ENCODE measurements at places on chromosomes 7 and 10.

- no peak for DNase-seq
Observed at GRCh38 chr10:51302316-51302715, 228.0 kb downstream of the PRKG1 start.

- no peak for DNase-seq
Observed at GRCh38 chr7:111012149-111012548, 78.8 kb upstream of the LRRN3 start.

DNA sequence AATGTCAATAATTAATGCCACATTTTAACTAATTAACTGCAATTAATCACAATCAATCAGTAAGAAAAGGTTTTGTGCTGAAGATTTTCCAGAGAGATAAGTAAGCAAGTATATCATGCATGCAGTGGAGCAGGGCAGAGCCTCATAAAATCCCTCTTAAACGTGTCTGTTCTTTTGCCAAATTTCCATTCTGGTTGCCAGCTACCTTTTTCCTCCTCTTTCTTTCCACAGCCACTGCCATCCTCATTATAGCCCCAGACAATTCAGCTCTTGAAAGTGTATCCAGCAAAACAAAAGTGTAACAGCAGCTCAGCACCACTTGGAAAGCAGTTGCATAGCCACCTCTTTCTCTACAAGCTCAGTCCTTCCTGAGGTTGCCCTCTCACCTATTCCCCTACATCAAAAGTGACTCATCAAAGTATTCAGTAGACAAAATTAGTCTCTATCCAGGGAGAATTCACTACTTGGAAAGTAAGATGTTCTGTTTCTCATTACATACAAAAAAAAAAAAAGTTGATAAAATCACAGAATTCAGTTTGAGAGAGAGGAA, 26.9 kb upstream of the EPHB6 start:
- peak; percentile 25 for DNase-seq

DNA sequence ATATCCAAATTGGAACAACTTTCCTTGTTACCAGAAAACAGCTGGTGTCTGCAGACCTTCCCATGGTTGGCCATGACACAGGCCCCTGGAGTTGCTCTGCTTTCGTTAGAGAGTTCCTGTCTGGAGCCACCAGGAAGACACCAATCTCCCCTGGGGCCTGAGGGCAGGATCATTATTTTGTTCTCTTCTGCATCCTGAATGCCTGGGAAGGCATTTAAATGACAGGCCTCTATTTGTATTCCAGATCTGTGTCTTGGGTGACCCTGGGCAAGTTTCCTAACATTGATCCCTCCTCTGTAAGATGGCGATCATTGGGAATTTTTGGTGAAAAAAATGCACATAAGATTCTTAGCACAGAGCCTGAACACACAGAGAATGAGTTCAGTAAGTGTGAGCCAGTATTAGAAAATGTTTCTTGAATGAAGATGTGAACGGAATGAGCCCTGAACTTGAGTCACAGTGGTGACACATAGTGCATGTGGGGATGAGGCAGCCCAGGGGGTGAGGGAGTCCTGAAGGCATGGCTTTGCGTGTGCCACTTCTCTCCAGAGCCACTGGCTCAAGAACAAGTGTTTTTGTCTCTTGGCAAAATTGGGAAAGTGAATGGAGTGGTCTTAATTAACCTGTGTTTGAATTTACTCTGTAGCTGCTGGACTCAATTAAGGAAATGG, 28.4 kb downstream of the BMPER start:
- no peak for DNase-seq

GRCh38 chr10:9508606-9509005, 1454.1 kb downstream of the GATA3 start:
- DNase-seq = peak; percentile 75

GRCh38 chr10:59588791-59589190, 120.9 kb downstream of the SLC16A9 start:
- no peak for DNase-seq

DNA sequence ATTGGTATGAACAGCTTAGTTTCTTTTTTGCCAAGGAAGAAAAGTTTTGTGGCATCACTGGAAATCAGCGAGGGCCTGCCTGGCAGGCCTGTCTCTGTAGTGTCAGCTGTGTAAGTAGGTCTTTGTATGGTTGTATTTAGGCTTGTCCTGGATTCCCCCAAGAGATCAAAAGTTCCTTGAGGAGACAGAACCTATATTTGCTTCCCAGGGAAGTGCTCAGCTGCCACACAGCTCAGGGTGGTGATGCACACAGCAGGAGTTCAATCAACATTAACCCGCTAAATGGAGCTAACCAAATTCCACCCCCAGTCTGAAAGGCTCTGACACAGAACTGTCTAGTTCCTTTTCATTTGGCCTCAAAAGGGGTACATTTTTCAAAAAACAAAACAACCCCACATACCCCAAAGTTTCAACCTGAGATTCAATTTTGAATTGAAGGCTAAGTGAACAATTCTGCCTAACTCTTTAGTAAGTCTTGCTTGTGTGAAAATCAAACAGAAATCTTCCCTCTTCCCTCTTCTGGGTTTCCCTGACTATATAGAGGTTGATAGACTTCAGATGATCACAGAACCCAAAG, 124.4 kb downstream of the CLEC2L start:
- DNase-seq = no peak

DNA sequence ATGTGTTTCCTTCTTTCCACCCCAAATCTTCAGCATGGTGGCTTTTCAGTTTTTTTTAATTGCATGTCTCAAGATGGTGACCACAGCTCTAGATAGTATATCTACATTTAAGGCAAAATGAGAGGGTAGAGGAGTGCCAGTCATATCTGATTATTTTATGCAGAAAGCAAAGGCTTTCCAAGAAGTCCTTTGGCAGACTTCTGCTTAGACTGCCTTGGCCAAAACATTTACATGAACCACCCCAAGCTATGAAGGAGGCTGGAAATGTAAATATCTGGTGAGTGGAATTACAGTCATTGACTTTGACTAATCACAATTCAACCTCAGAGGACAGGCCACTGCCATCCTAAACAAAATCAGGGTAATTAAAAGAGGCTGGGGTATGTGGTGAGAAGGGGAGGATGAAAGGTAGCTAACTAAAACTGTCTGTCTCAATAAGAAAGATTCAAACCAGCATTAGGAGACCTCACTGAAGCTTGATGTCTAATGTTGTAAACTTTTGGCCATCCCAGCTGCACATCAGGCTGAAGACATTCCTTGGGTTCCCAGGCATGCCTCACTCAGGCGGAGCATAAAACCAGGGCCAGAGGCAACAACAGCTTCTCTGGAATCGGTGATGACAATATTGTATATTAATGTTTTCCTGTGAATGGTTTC, 53.4 kb downstream of the PPP1R3C start:
- DNase-seq = no peak

DNA sequence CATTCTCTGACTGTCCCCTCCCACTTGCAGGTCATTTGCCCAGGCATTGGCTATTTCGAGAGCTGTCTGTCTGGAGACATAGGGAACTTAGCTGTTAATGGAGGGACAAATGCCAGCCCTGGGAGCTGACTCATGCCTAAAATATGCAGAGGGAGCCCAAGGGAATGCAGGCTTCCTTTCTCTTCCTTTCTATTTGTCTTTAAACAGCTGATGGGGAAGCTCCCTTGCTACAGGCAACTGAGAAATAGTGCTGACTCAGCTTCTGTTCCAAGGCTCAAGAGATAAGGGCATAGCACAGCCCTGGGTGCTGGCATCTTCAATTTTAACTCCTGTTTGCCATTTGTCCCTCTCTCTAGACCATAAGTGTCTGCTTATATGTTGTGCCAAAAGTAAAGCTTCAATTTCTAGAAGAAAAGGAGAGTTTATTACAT, 82.7 kb upstream of the C1GALT1 start:
- peak; percentile 64 for DNase-seq

GRCh38 chr10:52353960-52354394, 39.9 kb downstream of the DKK1 start:
- no peak for DNase-seq

GRCh38 chr7:135147899-135148721, at the start of gene TMEM140:
Gene TMEM140 (plus strand): TSS chr7:135148072. CDS start chr7:135164442, 16,370 bp downstream.
- no peak for DNase-seq

DNA sequence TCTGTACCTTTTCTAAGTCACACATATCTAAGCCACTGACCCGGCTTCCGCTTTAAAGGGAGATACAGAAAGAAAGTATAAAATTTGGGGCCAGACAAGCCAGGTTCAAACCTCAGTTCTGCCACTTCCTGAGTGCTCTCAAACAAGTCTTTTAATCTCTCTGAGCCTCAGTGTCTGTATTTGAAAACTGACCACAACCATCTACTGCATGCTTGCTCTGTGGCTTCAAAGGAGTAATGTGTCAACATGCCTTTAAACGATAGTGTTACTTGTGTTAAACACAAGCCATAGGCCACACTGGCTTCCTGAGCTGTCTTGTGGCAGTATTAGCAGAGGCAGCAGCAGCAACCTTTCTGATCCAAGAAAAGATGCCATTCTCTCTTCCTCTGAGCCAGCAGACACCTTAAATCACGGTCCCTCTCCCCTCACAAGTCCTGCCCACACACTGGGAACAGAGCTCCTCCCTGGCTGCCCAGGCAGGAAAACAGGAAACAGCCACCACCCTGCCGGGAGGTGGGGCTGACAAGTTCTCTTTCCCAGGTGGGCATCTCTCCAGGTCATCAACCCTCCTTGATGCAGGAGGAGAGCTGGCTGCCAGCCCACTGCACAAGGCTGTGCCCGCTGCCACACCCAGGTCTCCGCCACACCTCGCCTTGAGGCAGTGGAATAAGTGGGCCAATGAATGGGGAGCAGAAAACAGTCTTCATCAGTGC, 10.7 kb downstream of the HIP1 start:
- no peak for DNase-seq

GRCh38 chr10:117360994-117361667, 14.1 kb downstream of the PDZD8 start:
- no peak for DNase-seq
